ENCODE measurements at places on chromosomes 13 and 19.

DNA sequence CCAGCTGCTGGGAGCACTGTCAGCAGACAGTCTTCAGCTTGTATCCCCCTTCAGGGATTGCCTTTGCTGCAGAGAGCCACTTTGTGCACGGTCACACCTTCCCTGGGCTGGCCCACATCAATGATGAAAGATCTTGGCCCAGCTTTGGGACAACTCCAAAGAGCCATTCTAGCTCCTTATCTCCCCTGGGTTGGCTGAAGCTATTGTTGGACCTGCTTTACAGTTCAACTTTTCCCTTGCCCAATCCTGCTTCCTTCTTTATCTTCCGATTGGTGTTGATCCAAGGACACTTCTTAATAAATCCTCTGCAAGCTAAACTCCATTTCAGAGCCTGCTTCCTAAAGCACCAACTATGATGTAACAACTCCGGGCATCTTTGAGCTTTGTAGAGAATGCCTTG, 466.4 kb downstream of the KLF12 start:
- DNase-seq, result no peak

DNA sequence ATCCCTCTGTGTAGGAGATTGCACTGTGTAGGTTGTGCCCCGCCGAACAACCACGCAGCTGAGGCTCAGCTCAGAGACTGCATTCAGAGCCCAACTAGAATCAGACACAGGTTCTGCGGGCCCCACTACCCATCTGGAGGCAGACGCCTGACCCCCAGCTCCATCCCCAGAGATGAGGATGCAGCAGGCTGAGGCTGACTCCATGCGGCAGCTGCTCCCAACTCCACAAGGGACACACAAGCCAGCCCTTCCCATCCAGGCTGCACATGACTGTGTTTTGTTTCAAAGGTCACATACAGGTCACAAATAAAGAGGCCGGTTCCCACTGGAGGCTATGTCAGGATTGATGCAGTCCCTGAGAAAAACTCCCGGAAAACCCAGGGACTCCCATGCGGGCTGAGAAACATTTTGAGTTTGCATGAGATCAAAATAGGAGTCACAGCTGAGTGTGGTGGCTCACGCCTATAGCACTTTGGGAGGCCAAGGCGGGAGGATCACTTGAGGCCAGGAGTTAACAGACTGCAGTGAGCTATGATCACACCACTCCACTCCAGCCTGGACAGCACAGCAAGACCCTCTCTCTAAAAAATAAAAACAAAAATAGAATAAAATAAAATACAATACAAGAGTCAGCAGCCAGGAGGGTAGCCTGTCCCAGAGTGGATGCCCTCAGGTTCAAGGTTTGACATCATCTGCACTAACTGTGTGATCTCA, 14.0 kb downstream of the ELL start:
- DNase-seq, result no peak

GRCh38 chr19:16559780-16560276, 12.4 kb downstream of the SLC35E1 start:
- no peak for DNase-seq

DNA sequence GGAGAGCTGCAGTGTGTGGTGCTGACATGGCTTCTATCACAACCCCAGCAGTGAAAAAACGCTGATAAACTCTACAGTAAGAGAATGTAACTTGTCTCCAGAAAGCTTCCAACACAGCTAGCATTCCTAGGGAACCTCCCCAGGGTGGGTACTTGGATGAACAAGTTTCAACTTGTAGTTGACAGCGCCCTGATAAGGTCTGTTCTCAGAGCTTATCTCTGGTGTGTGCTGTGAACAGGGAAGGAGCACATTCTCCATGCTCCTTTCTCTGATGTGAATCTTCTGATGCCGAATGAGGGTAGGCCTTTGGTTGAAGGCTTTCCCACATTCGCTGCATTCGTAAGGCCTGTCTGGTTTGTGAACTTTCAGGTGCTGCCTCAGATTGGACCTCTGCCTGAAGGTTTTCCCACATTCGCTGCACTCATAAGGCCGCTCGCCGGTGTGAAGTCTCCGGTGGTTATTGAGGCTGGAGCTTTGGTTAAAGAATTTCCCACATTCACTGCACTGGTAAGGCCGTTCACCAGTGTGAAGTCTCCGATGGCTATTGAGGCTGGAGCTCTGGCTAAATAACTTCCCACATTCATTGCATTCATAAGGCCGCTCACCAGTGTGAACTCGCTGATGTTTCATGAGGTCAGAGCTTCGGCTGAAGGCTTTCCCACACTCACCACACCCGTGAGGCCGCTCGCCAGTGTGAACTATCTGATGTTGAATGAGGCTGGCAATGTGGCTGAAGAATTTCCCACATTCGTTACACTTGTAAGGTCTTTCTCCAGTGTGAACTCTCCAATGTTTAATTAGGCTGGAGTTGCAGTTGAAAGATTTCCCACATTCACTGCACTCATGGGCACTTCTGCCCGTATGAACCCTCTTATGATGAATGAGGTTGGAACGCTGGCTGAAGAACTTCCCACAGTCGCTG, 5.9 kb downstream of the ZNF792 start:
- no peak for DNase-seq

DNA sequence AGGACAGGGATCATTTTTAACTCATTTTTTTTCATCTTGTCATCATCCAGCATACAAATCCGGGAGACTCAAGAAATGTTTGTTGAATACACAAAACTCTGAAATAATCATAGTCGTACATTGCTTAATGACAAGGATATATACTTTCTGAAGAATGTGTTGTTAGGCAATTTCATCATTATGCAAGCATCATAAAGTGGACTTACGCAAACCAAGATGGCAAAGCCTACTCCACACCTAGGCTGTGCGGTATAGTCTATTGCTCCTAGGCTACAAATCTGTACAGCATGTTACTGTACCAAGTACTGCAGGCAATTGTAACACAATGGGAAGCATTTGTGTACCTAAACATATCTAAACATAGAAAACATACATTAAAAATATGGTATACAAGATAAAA, 264.1 kb downstream of the TSHZ3 start:
- no peak for DNase-seq

DNA sequence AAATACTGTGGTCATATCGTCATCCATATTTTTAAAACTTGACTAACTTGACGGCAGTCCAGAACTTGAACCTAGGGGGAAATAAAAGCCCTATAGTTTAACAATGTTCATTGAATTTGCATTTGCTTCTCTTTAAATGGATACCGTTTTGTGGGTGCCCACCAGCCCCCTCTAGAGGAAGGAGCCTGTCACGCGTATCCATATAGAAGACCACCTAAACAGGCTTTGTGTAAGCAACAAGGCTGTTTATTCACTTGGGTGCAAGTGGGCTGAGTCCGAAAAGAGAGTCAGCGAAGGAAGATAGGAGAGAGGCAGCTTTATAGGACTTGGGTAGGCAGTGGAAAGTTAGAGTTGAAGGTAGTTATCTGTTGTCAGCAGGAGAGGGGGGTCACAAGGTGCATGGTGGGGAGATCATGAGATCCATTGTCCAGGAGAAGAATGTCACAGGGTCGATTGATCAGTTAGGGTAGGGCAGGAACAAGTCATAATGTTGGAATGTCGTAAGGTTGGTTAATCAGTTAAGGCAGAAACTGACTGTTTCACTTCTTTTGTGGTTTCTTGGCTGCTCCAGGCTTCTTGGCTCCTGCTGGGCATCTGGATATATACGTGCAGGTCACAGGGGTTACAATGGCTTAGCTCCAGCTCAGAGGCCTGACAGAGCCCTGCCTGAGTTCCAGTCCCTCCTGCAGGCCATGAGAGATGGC, 42.5 kb upstream of the ANKRD10 start:
- no peak for DNase-seq

DNA sequence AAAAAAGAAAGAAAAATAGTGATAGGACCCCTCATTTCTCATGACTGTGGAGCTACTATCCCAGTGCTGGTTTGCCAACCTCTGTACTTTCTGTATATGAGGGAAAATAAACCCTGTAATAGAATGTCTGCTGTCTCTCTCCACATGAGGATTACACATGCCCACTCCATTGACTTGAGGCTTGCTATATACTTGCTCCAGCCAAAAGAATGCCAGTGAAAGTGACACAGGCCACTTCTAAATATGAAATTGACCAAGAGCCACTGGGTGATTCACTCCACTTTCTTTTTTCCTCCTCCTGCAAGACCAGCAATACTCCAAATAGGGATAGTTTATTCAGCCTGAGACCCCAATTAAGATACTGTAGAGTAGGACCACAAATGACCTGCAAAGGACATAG, 6.2 kb downstream of the THAP8 start:
- DNase-seq, result no peak

- DNase-seq, result no peak
These were observed 4.8 kb upstream of the MYH14 start for GRCh38 chr19:50198431-50199258.

GRCh38 chr19:47247308-47247990, 8.9 kb upstream of the CCDC9 start:
- DNase-seq, result no peak

All from ascending aorta (tissue), 2 donors.